Cardiac atrium fibroblast (primary cell): ENCODE measurements at places on chromosomes 1 and 21. TPM values are rescaled to one million over a fixed set of nuclear protein-coding genes. Genes with fewer than 3 reads are reported as not detected.

SIPA1L2 gene
- 6.3 and 7.1 TPM in 2 replicates for total RNA-seq

GBP5 gene
- total RNA-seq = 0.16 and 0.36 TPM in 2 replicates

MAP1LC3C gene
- 0.54 TPM in 1 of 2 replicates, not detected in the other for total RNA-seq

LDLRAD1 gene
- not detected in 2 replicates for total RNA-seq

NES gene
- 27.6 and 30.3 TPM in 2 replicates for total RNA-seq

SPRR1B gene
- total RNA-seq = not detected in 2 replicates

RBP7 gene
- 5.1 TPM in 1 of 2 replicates, not detected in the other for total RNA-seq

GCSAML gene
- not detected in 2 replicates for total RNA-seq

TMPRSS2 gene
- total RNA-seq = not detected in 2 replicates

ST6GALNAC3 gene
- total RNA-seq = under 0.01 and 0.16 TPM in 2 replicates

PRAMEF9 gene
- not detected in 2 replicates for total RNA-seq

DNM3 gene
- 0.16 and 0.36 TPM in 2 replicates for total RNA-seq

KRTAP19-8 gene
- total RNA-seq = not detected in 2 replicates

SPRR5 gene
- total RNA-seq = not detected in 2 replicates

CFAP45 gene
- total RNA-seq = not detected in 2 replicates

FCRL2 gene
- not detected in 2 replicates for total RNA-seq

ELAVL4 gene
- total RNA-seq = not detected in 2 replicates

UBXN10 gene
- total RNA-seq = not detected in 2 replicates

GUCA2B gene
- not detected in 2 replicates for total RNA-seq

TNFRSF18 gene
- total RNA-seq = not detected in 2 replicates

FGR gene
- total RNA-seq = 0.16 TPM in 1 of 2 replicates, not detected in the other

LRRC41 gene
- total RNA-seq = 95.3 and 121 TPM in 2 replicates

PDE9A gene
- 0.16 and 3.2 TPM in 2 replicates for total RNA-seq

SGIP1 gene
- 0.81 and 3.2 TPM in 2 replicates for total RNA-seq

AGTRAP gene
- 48.4 and 77.8 TPM in 2 replicates for total RNA-seq

NTPCR gene
- total RNA-seq = 19.7 and 21.5 TPM in 2 replicates

PCSK9 gene
- 1.3 and 7.5 TPM in 2 replicates for total RNA-seq

PLD5 gene
- not detected in 2 replicates for total RNA-seq

AKR7A2 gene
- total RNA-seq = 106 and 107 TPM in 2 replicates

KRTAP6-2 gene
- not detected in 2 replicates for total RNA-seq

NTMT2 gene
- not detected in 2 replicates for total RNA-seq

SLAMF9 gene
- total RNA-seq = not detected in 2 replicates

FAM163A gene
- not detected in 2 replicates for total RNA-seq

CFHR4 gene
- not detected in 2 replicates for total RNA-seq

DUSP23 gene
- total RNA-seq = 48.0 and 53.8 TPM in 2 replicates

ASTN1 gene
- total RNA-seq = not detected in 2 replicates

CD5L gene
- total RNA-seq = not detected in 2 replicates

DAB1 gene
- 0.36 TPM in 1 of 2 replicates, not detected in the other for total RNA-seq

STXBP3 gene
- 22.5 and 37.4 TPM in 2 replicates for total RNA-seq

TMEM240 gene
- 7.0 TPM in 2 replicates for total RNA-seq

KIF26B gene
- 0.36 and 0.65 TPM in 2 replicates for total RNA-seq

GJB5 gene
- not detected in 2 replicates for total RNA-seq

TRIM58 gene
- total RNA-seq = 0.32 TPM in 1 of 2 replicates, not detected in the other

WNT9A gene
- total RNA-seq = 0.36 TPM in 1 of 2 replicates, not detected in the other

FAM3B gene
- not detected in 2 replicates for total RNA-seq

LCE3E gene
- total RNA-seq = not detected in 2 replicates

ACKR1 gene
- total RNA-seq = 0.54 and 2.4 TPM in 2 replicates

FAM72D gene
- not detected in 2 replicates for total RNA-seq

CYP4A22 gene
- not detected in 2 replicates for total RNA-seq

ILDR2 gene
- not detected in 2 replicates for total RNA-seq

NECTIN4 gene
- total RNA-seq = not detected in 2 replicates

KRTAP21-2 gene
- not detected in 2 replicates for total RNA-seq

ACBD6 gene
- 40.0 and 48.7 TPM in 2 replicates for total RNA-seq
